T-helper 1 cell (primary cell): ENCODE measurements at places on chromosomes 2 and 18.

- no peak for DNase-seq
Observed at GRCh38 chr2:117745537-117745936, 69.0 kb upstream of the DDX18 start.

DNA sequence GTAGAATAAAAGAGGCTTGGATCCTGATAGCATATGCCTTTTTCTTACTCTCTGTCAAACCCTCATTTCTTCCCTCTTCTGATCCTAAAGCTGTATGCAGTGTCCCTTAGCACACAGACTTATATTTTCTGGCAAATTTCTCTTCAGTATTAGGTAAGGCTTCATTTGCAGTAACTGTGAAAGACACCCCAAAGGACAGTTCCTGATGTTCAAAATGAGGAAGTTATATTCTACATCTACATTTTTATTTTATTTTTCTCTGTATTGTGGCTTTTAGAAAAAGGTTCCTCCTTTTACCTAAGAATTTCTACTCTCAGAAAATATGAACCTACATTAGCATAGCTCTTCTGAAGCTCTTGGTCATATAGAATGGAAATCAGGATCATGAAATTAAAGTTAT, 261.7 kb downstream of the PDE11A start:
- no peak for DNase-seq

DNA sequence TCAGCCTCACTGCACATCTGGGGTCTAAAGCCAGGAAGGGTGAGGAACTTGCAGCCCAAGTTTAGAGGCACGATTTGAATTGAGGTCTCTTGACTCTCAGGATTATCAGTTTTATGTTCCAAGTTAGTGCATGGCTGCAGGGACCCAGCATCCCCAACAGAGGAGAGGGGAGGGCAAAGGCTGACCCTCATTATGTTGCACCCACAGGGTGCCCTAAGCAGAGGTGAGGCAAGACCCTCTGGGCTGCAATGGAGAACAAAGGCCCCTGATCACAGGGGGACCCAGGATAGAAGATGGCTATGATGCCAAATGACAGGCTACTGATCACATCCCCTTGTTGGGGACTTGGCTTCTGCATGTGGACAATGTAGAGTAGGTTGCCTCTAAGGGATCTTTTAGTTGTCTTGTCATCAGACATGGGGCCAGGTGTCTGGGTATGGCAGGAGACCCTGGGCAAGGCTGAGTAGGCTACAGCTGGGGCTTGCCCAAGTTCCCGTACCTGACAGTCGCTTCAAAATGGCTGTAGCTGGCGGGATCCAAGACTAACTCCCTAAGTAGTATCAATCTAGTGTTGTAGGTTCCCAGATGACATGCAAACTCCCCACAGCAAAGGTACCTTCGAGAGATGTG, 4.5 kb upstream of the GDF7 start:
- DNase-seq = no peak

GRCh38 chr2:152410165-152410597, 75.2 kb downstream of the FMNL2 start:
- no peak for DNase-seq

- no peak for DNase-seq
Observed at GRCh38 chr2:235024931-235025773, 73.3 kb downstream of the SH3BP4 start.

DNA sequence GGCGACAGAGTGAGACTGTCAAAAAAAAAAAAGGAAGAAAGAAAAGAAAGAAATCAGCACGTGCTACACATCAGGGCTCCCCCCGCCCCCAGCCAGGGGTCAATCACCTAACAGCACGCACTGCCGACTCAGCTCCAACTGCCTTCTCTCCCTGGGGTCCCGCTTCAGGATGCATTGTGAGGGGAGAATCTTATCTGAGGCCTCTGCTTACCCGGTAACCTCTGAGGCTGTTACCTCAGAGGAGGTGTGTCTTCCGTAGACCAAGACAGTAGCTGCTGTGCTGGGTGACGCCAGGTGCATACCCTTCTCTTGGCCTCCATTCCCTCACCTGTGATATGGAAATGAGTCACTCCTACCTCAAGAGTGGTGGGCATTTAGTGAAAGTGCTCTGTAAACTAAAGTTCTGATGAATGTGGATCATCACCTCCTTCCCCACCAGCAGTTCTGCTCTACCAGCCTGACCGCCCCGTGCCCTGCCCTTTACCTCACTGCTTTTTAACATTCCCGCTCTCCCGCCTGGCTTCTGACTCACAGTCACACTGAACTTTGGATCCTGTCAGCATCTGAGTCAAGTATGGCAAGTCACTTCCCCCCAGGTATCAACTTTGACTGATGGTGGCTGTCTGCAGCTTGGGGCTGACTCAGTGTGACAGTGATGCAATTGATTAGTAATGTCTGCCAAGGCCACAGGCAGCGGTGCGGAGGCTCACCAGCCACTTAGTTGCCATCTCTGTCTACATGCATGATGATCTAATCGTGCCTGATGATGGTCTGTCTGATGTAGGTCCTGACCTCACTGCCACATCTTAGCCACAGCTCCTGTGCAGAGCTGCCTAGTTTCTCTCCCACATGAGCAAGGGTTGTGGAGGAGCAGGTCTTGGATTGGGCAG, 20.1 kb downstream of the ARID5A start:
- DNase-seq = no peak

DNA sequence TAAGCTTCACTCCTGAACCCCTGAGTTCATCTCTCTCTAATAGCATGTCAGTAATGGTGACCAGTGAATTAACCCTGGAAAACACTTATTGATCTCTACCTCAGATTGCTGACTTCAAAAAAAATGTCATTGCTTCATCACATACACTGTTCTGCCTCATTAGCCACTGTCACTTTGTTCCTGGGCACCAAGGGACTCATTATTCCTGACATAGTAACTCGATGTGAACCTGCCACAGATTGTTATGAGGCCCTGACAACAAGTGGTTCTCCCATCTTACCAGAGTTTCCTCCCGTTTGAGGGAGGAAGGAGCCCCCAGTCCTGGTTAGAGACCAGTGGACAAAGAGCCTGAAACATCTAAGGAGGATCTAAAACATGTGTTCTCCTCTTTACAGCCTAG, 403.3 kb upstream of the SMIM21 start:
- no peak for DNase-seq

DNA sequence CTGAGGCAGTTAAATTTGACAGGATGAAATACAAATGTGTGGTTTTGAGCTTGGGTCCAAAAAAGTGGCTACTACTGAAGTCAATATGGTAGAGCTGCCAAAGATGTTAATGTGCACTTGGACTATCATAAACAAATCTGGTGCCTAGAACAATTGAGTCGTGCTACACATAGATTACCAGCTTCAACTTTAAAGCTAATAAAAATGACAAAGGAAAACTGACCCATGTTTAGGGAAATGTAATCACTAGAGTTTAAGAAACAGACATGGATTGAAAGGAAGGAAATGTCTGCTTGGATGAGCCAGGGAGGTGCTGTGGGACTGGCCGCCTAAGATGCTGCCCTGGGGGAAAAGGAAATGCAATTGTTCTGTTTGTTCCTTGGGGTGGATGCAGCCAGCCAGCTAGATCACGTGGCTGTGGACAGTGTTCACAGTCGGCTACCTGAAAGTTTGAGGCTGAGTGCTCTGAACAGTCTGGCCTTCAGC, 36.6 kb downstream of the CYB5A start:
- DNase-seq = no peak

DNA sequence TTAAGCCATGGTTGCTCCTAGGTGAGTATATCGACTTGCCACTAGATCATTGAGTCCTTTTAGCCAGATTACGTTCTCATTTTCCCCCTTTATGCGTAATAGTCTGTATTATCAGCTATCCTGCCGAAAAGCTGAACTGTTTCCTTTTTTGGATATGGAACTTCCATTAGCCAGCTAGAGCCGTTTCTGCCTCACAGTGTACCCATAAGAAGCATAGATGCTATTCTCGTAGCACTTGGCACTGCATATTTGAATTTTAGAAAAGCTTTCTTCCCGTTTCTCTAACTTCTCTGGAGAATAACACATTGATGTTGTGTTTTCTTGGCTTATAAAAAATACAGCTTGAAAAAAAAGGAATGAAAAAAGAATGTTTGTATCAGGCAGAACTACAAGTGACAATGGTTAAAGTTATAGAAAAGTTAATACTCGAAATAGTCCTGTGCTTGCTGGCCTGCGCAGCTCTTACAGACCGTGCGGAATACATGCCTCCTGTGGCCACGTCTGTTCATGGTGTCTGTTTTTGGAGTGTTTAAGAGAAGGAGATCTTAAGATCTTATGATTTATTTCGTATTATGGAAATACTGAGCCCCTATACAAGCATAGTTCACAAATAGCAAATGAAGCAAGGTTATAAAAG, 710 bp downstream of the DUSP19 start:
- no peak for DNase-seq

- DNase-seq = no peak
Observed at GRCh38 chr2:18651842-18652774, 62.7 kb upstream of the NT5C1B start.

- no peak for DNase-seq
Observed at GRCh38 chr2:23635442-23636340, 250.7 kb downstream of the KLHL29 start.

DNA sequence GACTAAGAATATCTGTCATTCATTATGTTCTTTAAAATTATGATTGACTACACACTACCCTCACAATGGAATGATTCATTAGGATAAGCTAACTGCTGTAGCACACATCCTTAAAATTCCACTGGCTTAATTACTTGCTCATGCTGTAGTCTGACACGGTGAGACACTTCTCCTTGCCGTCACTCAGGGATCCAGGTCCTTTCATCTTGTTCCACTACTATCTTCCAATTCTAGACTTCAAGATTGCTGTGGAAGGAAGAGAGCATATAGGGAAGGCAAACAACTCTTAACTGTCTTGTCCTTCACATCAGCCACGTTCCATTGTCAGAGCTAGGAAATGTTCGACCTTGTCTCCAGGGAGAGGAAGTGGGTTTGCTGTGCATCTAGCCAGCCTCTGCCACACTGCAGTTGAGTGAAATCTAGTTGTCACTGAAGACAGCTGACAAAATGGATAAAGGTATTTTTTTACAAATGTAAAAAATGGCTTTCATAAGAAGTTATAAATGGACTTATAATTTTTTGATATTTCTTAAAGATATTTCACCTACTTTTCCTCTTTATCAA, 30.1 kb downstream of the GREB1L start:
- DNase-seq = no peak

DNA sequence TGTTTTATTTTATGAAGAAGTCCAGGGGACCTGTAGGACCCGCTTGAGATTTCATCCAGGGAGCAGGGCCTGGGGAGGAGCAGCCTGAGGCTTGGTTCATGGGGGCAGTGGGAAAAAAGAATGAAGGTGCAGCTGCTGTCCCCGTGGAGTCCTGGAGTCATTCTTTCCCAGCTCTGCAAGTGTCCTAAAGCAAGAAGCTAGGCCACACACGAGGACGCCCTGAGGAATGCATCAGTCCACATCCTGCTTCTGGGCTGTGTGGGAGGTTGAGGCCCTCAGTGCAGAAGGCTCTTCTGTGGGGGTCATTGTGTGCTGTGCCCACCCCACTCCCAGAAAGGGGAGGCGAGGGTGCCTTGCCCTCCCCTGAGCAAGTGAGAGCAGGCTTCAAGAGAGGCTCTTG, 179.9 kb upstream of the HS6ST1 start:
- no peak for DNase-seq

DNA sequence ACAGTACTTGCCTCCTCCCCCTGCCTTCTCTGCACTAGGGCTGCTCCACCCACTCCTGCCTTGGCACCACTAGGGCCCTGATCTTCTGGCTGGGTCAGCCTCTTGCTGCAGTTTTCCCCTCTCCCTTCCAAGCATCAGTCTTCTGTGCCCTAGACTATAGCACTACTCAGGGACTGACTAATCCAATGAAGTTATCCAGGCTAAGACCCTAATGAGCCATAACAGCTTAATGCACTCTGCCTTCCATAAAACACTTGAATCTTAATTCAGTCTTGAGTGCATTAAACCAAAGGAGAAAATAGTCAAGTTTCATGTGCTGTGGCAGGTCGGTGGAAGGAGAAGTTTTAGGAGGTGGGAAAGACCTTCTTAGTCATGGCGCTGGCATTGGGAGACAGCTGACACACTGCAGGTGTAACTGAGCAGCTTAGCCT, 95.7 kb downstream of the BIN1 start:
- no peak for DNase-seq

DNA sequence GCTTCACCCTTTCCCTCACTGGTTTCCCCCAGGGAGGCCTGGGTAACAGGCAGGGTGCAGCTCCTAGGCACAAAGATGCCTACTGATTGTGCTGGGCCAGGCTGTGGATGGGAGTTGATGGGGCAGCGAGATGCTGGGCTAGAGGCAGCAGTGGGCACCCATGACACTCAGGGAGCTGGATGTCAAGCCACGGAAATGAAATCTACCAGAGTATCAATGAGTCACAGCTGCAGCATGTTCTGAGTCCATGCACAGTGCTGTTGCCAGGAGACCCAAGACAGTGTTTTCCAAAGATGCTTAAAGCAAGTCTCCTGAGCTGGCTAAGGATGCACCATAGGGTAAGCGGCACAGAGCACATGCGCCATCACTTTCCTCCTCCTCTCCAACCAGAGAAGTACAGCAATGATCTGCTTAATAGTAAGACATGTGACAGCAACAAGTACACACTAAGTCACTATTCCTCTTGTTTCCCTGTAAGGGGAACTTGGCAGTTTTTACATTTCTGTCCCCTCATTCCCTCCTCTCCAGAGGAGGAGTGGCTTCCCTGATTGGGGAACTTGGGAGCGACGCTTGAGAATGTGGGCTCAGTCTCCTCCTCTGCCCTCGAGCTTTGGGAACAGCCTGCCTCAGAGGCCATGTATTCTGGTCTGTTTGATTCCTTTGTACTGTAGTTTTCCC, 57.2 kb downstream of the CDC42EP3 start:
- no peak for DNase-seq

DNA sequence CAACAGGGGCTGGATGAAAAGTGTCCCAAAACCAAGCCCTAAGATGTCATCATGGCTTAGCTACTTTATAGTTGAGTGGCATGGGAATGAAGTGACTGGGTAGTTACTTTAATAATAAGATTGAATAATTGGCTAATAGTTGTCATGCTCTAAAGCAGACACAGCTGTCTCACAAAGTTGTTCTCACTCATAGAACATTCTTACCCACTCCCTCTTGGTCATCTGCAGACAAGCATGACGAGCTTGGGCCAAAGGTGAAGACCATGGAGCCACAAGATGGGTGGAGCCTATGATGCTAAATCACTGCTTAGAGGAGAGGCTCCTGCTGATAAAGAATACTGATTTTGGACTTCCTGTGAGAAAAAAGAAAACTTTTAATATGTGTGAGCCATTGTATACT, 62.4 kb upstream of the MMADHC start:
- no peak for DNase-seq

DNA sequence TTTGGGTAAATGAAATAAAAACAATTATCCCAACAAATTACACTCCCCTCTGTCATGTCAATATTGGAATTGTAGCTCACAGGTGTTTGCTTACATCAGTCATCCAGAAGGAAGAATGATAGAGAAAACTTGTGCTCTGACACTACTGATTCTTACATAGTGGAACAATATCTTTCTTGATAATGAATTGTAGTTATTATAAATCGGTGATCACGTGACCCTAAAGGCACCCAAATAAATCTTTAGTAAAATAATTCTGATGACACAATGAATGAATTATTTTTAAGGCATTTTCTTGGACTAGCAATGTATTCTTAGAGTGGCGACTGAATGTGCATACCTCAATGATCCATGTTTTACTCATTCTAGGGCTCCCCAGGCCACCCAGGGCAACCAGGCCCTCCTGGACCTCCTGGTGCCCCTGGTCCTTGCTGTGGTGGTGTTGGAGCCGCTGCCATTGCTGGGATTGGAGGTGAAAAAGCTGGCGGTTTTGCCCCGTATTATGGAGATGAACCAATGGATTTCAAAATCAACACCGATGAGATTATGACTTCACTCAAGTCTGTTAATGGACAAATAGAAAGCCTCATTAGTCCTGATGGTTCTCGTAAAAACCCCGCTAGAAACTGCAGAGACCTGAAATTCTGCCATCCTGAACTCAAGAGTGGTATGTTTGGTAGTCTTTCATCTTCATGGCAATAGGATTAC, 34.5 kb downstream of the COL3A1 start:
- no peak for DNase-seq
